Activated CD4-positive, alpha-beta T cell treated with anti-CD3 and anti-CD28 coated beads, Interleukin-2, amount 10 ng/mL, durations not matched to agents 7 days and 5 days (primary cell): ENCODE measurements at places on chromosomes 5 and 9. TPM values are rescaled to one million over a fixed set of nuclear protein-coding genes. Genes with fewer than 3 reads are reported as not detected.

DNA sequence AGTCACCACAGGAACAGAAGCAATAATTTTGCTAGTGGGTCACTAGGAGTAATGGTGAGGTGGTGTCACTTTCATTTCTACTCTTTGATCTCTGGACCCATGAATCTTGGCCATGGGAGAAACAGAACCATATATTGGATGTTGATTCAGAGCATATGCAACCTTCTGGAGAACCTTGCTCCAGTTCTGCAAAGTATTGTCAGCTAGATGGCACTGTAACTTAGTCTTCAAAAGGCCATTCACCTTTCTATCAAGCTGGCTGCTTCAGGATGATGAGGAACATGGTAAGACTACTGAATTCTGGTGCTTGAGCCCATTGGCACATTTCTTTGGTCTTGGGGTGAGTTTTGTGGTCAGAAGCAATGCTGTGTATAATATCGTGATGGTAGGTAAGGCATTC, 129.1 kb upstream of the FBN2 start:
- no peak overlapping the region for H3K4me3 ChIP-seq
- no peaks in the 10 kb centered on the region for H3K4me1 ChIP-seq
- no peak for DNase-seq

- no peak overlapping the region for H3K4me3 ChIP-seq
- no peak overlapping the region for H3K27ac ChIP-seq
- H3K27me3 ChIP-seq = no peaks in the 10 kb centered on the region
- DNase-seq = no peak
- H3K36me3 ChIP-seq = peaks cover 14% of the 10 kb centered on the region
Measured at GRCh38 chr5:1515311-1515920, 8.3 kb downstream of the LPCAT1 start.

Gene PHF24
- total RNA-seq = not detected

DNA sequence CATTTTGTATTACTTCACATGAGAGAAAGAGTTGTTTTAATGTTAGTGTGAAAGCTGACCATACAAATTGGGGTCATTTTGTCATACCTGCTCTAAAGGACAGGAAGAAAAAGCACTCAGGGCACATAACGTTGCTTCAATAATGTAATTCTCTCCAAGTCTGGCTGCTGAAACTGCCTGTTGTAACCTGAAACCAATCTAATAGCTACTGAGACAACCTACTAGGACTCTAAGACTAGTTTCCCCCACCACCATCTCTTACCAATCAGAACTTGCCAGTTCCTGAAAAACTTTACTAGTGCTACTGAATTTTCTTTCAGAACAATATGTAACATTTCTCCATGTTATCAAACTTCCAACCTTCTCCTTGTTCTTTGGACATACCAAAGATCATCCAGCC, 374.7 kb downstream of the PTPRD start:
- H3K36me3 ChIP-seq = no peaks in the 10 kb centered on the region
- H3K27me3 ChIP-seq = no peaks in the 10 kb centered on the region
- no peak for DNase-seq
- H3K27ac ChIP-seq = no peak overlapping the region
- no peaks in the 10 kb centered on the region for H3K4me1 ChIP-seq
- no peak overlapping the region for H3K4me3 ChIP-seq

DNA sequence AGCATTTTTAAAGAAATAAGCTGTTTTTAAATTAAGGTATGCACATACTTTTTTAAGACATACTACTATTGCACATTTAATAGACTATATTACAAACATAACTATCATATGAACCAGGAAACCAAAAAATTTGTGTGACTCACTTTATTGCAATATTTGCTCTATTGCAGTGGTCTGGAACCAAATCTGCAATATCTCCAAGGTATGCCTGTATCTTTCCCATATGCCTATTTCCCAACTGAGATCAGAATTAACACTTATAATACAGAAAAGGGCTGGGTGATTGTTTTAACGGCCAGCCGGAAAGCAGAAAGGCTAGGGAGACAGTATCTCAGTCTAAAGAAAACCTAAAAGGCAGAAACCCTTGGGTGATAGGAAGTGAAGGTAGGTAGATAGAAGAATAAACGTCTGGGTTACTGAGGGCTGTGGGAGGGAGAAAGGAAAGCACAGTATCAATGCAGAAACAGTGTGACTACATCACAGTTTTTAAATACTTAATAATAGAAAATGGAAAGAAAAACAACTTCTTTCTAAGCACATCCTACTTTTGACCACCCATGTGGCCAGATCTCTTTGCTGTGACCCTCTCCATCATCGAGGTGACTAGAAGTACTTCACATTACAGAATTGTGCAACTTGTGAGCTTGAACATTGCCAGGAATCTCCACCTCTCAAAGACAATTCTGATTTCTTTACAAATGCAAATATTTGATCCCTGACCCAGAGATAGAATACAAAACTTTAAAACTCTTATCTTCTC, 126.4 kb downstream of the LPAR1 start:
- no peaks in the 10 kb centered on the region for H3K4me1 ChIP-seq
- H3K36me3 ChIP-seq = no peaks in the 10 kb centered on the region
- DNase-seq = no peak
- no peak overlapping the region for H3K4me3 ChIP-seq
- no peak overlapping the region for H3K27ac ChIP-seq
- H3K27me3 ChIP-seq = no peaks in the 10 kb centered on the region

DNA sequence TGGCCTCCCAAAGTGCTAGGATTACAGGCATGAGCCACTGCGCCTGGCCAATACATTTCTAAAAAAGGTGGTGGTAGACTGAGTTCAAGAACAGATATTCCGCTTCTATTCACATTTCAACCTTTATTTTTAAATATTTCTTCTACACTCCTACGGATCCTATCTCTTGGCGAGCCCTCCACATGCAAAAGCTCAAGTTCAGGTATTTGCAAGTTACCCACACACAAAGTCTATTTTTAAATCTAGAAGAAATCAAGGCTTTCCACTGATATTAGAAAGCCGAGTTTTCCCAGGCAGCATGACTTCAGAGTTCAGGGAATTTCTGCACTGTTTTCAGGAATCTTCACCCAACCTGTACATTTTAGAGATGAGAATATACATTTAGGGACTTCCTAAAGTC, 101.3 kb upstream of the SAP30L start:
- no peaks in the 10 kb centered on the region for H3K27me3 ChIP-seq
- H3K36me3 ChIP-seq = peaks cover 4% of the 10 kb centered on the region
- DNase-seq = no peak
- no peak overlapping the region for H3K4me3 ChIP-seq
- H3K4me1 ChIP-seq = no peaks in the 10 kb centered on the region

- H3K27me3 ChIP-seq = peaks cover 22% of the 10 kb centered on the region
- H3K4me1 ChIP-seq = no peaks in the 10 kb centered on the region
- DNase-seq = no peak
- no peak overlapping the region for H3K27ac ChIP-seq
- H3K4me3 ChIP-seq = no peak overlapping the region
Measured at GRCh38 chr9:69334317-69334716, 9.3 kb downstream of the ENTREP1 start.

GRCh38 chr5:173198049-173198448, 37.0 kb downstream of the NKX2-5 start:
- no peak for DNase-seq
- no peaks in the 10 kb centered on the region for H3K36me3 ChIP-seq
- H3K27me3 ChIP-seq = peaks cover 12% of the 10 kb centered on the region
